ENCODE measurements at places on chromosomes 4 and X.

- no peak for DNase-seq
These were observed 2.9 kb downstream of the KLHL15 start for GRCh38 chrX:24023972-24024669.

DNA sequence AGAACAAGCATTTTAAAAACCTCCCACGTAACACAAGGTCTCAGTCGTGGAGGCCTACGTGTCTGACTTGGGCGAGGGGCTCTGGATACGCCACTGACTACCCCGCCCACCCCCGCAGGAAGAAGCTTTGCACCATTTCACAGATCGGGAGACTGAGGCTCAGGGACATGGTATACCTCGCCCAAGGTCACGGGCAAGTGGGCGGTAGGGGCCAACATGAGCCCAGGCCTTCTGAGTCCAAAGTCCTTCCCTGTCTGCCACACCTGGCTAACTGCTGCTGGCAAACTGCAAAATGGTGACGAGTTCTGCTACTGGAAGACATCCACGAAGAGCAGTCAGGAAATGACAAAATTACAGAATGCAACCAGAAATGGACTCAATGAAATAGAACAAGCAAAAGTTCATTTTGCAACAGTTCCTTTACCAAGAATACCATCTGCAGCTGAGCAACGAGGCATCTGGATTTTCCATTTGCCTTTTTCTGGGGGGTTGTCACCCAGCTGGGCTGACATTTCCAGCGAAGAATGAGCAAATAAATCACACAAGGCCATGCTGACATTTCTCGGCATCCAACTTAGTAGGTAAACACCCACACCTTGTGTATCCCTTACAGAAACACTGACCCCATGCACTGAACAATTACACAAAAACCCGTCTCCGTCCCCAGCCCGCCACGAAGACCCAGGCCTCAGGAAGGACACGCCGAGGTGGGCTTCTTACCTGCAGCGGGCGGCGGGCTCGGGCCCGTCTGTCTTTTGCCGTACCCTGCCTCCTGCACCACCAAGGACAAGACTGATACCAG is 70.2 kb upstream of the AFAP1 start:
- no peak for DNase-seq

GRCh38 chrX:150313514-150313913 is 49.6 kb upstream of the MAMLD1 start:
- DNase-seq: no peak

DNA sequence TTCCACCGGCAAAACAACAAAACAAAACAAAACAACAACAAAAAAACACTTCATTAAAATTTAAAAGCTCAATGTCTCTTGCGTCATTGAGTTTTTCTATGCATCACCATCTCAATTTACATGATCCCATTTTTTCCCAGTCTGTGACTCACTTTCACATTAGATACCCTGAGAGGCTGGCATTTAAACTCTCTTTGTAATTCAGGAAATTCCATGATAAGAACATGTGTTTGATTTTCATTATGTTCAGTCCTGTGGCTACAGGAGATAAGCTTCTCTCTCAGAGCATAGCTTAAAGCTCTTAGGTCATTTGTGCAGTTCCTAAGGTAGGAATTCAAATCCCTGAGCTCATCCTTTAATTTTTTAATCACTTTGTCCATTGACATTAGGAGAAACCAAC is 104.6 kb downstream of the NBDY start:
- no peak for DNase-seq

- no peak for DNase-seq
These were observed 10.2 kb upstream of the CDKN2AIP start for GRCh38 chr4:183434264-183434663.

DNA sequence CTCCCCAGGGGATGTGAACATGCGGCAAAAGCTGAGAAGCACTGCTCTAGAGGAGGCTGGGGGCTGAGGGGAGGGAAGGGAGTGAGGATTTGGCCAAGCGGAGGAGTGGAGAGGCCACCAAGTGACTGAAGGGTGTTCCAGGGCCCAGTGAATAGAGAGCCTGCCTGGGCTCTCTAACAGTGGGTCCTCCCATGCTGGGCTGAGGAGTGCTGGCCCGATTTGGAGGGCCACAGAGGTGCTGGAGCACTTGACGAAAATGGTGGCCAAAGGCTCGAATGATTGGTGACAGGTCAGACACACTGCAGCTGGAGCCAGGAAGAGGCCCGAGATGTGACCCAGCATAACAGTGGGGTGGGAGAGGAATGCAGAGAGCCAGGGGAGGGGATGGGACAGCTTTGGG is 37.5 kb upstream of the MAP3K15 start:
- DNase-seq: no peak

DNA sequence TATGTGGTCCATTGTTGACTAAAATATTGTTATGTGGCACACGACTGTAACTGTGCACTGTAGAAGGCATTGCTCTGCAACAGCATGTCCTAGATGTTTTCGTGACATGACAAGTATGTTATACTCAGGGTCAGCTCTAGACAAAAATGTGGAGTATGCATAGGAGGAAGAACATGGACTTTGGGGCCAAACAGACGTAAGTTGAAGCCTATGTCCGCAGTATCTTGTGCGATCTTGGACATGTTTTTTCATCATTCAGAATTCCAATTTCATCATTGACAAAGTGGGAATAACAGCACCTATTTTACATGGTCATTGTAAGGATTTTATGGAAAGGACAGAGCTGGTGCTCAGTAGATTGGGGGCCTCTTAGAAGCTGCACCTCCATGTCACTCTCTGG is 27.7 kb upstream of the PROM1 start:
- no peak for DNase-seq

GRCh38 chrX:16807548-16807947 is 21.3 kb downstream of the TXLNG start:
- no peak for DNase-seq

GRCh38 chr4:151678048-151678872 is 82.5 kb downstream of the GATB start:
- no peak for DNase-seq

- no peak for DNase-seq
These were observed 28.7 kb downstream of the STAG2 start for GRCh38 chrX:123990169-123990568.

- no peak for DNase-seq
These were observed 102.6 kb upstream of the SCML1 start for GRCh38 chrX:17634542-17635207.

- no peak for DNase-seq
These were observed 14.9 kb downstream of the HNRNPD start for GRCh38 chr4:82358847-82359246.

GRCh38 chr4:63817196-63817865 is 591.9 kb downstream of the TECRL start:
- no peak for DNase-seq

- DNase-seq: no peak
These were observed 66.7 kb downstream of the CNKSR2 start for GRCh38 chrX:21440911-21441310.

DNA sequence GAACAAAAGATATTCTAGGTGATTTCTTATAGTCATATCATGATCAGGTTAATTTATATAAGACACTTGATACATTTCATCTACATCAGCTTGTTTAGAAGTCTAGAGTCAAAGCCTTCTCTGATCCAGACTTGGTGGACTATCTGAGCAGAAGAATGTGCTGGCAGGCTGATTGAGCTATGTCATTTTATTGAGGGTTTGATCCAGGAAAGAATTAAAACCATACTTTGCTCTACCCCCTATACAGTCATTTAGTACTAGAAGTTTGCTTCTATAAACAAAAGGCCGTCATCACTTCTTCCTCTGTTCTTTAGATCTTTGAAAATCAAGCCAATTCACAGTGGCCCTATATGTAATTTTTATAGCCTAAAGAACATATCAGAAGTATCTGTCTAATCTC is 173.1 kb upstream of the PITX2 start:
- DNase-seq: no peak

- DNase-seq: no peak
These were observed 16.8 kb downstream of the CD38 start for GRCh38 chr4:15794905-15795304.

GRCh38 chr4:77699731-77700210 is 94.2 kb downstream of the CXCL13 start:
- peak; percentile 76 for DNase-seq

DNA sequence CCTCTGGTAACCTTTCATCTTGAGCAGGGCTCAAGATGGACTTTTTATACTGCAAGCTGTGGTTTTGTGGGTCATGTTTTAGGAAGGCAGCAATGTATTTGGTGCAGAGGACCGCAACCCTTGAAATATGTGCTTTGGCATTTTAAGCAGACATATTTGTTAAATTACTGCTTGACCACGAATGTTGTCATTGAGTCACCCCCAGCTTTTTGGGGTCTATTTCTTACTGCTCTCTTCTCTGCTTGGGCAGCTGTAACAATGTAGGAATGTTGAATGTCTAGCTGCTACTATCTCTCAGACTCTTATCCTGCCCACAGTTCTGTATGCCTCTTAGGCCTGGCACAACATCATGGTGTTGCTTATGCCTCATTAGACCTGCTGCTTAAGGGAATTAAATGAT is 6.0 kb downstream of the RBPJ start:
- no peak for DNase-seq

DNA sequence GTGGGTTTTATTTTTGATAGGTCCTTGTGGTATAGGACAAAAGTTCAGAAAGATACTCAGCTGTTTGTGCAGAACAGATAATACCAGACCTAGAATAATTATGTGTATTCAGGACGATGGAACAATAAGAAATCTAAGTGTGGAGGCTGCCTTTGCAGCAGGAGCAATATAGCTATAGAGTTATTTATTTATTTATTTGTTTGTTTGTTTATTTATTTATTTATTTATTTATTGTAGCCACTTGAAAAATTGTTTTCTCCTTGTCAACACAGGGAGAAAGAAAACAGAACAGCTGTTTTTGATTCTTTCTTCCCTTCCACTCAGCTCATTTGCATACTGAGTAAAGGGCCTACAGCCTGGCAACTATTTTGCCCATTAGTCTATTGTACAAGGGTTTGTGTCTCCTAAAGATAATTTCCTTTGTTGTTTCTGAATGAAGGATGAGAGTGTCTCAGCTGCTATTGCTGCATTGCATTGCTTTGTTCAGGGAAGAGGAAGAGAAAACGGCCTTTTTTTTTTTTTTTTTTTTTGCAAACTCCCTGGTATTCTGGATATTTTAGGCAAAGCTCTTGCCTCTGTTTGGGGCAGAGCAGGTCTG is 56.0 kb upstream of the ESX1 start:
- DNase-seq: no peak

DNA sequence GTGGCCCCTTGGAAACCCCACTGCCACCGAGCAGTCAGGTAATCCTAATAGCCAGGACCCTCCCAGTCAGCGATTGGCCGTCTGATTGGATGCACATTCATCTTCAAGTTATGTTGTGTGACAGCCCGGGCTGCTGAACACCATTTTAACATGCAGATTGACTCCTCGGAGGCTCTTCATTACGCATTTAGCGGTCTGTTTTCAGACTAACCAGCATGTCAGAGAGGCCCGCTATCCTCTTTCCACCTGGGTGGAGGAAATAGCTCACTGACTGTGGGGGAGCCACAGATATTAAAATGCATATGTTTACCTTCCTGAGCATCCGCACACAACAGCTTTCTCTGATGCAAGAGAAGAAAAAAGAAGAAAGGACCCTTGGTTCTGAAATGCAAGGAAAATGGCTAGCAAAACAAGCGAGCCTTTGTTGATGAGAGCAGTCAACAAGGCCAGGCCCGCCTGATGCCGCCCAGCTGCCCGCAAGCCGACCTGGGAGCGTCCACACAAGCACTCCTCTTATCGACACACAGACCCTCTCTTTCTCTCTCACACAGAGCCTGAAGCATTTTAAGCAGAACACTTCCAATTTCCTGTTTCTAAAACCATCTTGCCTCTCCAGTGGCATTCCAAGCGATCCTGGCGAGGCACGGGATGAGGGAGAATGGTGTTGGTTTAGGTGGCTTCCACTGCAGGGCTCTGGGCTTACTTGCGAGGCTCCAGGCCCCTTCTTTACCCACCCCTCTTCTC is 118.3 kb downstream of the MGST2 start:
- no peak for DNase-seq

GRCh38 chr4:168694667-168695066 is 197.8 kb downstream of the PALLD start:
- peak; percentile 64 for DNase-seq

GRCh38 chrX:44948406-44948805 is 75.4 kb downstream of the KDM6A start:
- no peak for DNase-seq

- DNase-seq: no peak
These were observed 158.5 kb downstream of the DHRSX start for GRCh38 chrX:2342281-2342688.

DNA sequence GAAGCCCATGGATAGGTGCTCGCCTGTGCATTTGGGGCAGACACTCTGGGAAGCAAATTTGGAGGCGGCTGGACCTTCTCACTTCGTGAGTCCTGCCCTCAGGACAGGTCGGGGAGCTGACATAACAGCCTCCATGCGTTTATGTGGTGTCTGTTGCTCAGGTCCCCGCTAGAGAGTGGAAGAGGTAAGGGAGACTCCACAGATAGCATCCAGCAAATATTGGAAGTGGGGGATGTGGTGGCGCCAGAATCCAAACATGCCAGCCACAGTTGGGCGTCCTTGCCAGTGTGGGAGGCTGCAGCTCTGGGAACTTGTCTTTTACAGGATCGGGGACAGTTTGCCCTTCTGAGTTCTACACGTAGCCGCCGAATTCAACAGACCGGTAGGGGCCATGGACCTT is 47.8 kb downstream of the ZNF182 start:
- no peak for DNase-seq

DNA sequence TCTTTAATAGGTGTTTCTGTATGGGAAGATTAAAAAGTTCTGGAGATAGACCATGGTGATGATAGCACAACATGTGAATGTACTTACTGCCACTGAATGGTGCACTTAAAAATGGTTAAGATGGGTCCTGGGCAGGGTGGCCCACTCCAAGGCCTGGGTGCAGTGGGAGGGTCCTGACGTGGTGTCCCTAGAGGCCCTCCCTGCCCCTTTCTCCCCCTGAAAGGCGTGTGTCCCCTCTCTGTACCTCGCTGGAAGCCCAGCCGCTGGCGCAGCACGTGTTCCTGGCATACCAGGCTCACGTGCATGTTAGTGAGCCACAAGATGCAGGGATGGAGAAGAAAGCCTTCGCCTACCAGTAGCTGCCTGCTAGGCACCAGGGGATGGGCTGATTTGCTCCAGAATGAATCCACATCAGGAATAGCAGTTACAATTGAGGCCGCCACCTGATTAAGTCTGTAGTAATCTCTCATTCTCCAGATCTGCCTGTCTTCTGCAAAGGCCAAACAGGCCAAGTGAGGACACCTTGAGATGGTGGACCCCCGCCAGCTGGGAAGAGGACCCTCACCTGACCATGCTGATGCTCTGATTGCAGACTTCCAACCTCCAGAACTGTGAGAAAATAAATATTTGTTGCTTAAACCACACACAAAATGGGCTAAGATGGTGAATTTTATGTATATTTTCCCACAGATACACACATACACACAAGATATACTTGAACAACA is 67.5 kb downstream of the COQ2 start:
- no peak for DNase-seq

- DNase-seq: no peak
These were observed 684.0 kb upstream of the PRKX start for GRCh38 chrX:4397471-4397870.

Measured in renal cortex interstitium (tissue), 15 donors.